CD8-positive, alpha-beta T cell (primary cell): ENCODE measurements at places on chromosomes 7 and 10.

GRCh38 chr10:60139798-60140566, 233.6 kb upstream of the CCDC6 start:
- no peak for DNase-seq

- no peak for DNase-seq
These were observed 27.6 kb downstream of the NPS start for GRCh38 chr10:127576740-127577161.

GRCh38 chr7:115748123-115748738, 282.3 kb downstream of the TFEC start:
- DNase-seq: peak; percentile 20

GRCh38 chr10:100670828-100671479, 74.4 kb upstream of the PAX2 start:
- peak; percentile 28 for DNase-seq

DNA sequence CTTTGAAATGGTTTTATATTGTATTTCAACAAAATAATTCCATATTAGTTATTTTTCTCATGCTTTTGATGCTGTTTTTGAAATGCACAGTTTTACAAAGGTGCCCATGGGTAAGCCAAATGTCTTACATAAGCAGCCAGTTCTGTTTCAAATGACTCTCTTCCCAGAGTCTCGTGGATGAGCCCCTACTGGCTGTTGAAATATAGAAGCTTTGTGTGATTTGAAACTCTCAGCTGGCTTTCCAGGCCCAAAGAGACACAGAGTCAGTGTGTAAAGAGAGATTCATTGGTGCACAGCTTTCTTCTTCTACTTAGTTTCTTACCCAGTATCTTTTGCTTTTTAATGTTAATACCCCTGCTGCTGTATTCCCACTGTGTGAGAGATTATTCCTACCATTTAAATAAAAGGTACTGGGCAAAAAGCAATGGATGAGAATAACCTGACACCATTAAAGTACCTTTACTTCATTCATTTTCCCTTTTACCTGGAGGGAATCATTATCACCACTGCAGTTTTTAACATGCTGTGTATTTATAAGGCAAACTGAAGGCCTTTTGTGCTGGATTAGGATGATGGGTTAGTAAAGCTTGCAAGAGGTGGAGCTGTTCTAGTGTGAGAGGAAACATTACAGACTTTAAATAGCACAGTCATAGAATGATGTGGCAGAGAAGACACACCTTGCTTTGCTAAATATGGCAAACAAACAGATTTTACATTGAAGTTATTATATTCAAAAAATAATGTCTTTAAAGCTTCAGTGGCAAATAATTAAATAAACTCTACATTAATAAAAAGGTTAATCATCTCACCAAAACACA, 415.1 kb downstream of the THSD7A start:
- DNase-seq: no peak

GRCh38 chr10:12438919-12439692, 89.8 kb downstream of the CAMK1D start:
- DNase-seq: no peak
